HAP-1 (cell line): ENCODE measurements at places on chromosomes 1 and 21.

DNA sequence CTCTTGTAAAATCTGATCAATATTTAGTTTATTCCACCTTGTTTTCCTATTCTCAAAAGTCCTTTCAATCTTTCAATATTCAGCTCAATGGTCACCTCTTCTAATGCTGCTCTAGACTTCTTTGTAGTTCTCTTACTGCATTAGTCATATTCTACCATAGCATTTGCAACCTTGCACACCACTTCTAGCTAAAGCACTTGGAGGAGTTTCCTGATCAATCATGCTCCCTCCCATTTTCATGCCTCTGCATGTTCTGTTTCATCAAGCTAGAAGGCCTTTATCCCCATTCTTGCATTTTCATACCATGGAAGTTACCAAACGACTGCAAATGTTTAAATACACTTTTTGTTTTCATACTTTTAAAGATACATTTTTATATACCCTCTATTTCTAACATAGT is 72.1 kb downstream of the SLC5A9 start:
- DNase-seq = no peak

DNA sequence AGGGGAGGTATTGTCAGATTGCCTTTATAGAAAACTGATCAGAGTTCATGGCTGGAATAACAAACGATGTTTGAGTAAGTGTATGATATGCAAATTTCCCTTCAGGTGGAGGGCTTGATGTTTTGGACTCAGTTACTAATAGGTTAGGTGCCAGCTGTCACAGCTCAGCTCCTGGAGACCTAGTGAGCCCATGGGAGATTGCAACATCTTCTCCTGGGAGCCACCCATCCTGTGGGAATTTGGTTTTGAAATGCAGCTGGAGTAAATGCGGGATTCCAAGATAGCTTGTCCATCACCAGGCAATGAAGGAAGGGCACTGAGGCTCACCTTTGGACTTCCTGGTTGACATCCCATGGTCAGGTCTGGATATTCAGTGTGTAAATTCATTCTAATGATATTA is 211.4 kb upstream of the NRIP1 start:
- no peak for DNase-seq

DNA sequence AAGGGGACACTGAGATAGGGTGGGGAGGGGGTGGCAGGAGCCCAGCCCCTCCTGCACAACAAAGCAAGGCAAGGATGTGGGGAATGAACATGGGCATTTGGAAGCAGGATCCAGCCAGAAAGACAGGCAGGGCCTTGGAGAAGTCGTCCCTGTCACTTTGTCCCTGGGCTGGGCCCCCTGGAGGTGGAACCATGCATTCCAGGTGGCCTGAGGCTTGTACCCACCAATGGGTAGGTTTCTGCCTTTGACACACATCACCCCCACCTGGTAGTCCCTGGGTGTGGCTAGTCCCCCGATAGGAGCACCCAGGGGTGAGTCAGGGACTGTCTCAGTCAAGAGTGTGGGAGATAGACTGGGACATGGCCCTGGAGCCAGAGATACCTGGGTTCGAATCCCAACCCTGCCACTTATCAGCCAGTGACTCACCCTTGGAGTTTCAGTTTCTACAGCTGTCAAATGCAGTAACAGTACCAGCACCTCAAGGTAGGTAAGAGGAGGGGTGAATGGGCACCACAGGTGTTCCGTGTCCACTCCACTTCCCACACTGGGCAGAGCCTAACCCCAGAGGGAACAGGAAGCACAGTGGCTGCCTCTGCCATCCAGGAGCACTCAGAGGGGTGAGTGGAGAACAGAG is 10.0 kb downstream of the PLA2G2D start:
- DNase-seq = no peak

DNA sequence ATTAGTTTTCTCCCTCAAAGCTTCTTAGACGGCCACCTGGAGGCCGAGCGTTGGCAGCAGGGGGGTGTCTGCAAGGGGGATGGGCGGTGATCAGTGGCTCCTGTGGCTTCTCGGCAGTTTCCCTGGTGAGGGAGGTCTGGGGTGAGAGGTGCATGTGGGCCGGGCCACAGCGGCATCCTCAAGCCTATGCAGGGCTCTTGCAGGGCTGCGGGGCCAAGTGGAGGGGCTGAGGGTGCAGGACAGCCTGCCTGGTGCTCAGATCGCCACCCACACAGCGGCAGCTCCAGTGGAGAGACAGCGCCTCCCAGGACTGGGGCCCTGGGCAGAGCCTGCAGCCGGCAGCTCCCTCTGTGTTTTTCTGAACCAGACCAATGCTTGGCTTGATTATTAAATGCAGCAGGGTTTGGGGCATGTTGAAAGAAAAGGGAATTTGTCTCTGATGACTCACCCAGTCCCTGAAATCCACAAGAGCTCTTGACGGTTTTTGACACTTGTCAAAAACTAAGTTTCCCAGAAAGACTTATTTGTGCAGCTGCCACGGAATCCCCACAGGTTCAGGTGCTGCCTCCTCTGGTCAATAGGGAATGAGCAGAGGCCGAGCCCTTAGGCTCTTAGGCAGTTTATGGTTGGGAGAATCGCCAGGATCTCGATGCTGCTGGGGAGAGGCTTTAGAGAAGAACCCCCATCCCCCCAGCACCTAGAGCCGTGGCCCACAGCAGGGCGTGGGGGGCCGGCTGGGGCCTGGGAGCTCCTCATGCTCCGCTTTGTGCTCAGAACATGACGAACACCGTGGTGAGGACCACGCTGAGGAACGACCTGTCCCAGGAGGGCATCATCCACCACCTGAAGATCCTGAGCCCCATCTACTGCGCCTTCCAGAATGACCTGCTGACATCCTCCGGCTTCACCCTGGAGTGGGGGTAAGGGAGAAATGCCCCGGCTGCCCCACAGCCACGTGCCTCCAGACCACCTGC is 54.7 kb downstream of the UMODL1 start:
- no peak for DNase-seq

GRCh38 chr1:243270097-243270864 is 14.4 kb downstream of the SDCCAG8 start:
- no peak for DNase-seq

DNA sequence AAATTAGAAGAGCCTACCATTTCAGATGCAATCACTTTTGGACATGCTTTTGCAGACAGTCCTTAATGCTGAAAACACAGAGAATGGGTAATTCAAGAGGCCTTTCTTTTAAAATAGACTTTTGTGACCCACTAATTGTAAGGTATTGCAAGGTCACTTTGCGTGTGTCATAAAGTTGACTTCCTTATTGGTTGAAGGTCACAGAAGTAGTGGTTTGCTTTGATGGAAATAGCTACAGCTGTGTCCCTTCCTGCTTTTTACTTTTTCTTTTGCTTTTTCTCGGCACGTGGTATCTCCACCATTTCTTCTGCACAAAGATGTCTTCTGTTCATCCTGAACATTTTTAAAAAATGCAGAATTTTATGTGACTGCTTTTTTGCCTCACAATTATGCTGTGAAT is 146.8 kb downstream of the DYRK1A start:
- DNase-seq = no peak

- no peak for DNase-seq
These were observed 23.3 kb downstream of the ACOT11 start for GRCh38 chr1:54571326-54571725.

- no peak for DNase-seq
These were observed 402.1 kb downstream of the SETD4 start for GRCh38 chr21:35658242-35658641.

GRCh38 chr1:235051521-235051920 is 77.1 kb downstream of the TOMM20 start:
- DNase-seq = no peak

DNA sequence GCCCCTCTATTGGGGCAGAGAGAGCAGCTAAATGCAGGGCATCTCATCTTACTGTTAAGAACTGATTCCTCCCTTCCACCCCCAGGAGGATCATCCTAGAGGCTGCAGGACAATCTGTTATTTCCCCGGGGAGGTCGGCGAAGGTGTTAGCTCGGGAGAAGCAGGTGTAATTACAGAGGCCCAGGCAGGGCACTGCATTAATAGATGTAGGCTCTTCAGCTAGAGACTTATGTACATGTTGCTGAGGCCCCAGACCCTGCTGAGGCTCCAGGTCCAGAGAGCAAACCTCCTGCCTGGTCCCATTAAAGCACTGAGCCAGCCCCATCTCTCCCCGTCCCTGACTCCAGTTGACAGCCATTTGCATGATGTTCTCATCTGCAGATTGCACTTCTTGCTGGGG is 320.3 kb upstream of the VAMP3 start:
- no peak for DNase-seq

DNA sequence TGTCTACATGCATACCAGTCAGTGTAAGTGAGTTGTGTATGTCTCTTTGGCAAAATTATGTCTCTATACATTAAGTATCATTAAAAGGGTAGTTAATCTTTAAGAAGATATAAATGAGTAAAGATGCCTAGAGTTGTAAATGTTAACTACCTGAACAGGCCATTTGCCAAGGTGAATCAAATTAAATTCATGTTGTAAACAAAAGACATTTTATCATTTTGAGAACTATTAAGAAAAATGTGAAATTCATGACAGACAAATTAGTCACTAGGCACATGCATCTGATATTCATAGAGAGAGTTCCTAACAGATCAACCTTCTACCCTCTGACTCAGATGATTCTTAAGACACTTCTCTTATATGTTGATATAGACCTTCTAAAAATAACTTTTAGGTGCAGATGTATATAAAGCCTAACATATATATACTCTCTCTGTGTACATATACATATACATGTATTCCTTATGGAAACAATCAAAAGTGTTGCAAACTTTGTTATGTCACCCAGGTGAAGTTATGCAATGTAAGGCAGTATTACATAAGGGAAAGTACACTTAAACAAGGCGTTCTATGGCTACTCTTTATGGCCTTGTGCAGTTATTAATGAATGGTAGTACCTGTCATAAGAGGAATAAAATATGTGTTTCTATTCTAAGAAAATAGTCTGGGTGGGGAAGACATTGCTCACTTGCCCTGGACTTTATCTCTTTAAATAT is at the start of gene TMPRSS15:
TMPRSS15 (minus strand) TSS at position 51 of the 716 bp plus-strand sequence. CDS start 163 bp downstream, outside the sequence.
- DNase-seq = no peak

GRCh38 chr1:232610192-232610901 is 19.6 kb downstream of the SIPA1L2 start:
- DNase-seq = no peak

DNA sequence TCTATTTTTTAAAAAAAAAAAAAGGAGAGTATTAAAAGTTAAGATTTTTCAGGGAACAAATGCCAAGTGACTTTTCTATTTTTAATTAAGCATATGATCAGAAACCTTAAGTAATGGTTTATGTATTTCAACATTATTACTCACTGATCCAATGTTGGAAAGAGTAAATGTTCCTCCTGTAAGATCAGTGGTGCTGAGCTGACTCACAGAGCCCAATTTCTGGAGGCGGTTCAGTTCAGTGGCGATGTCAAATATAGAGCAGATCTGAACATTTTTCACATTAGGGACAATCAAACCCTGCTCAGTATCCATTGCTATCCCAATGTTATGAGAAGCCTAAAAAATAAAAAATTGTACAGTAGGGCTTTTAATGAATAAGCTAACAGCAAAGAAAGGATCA is 28.2 kb upstream of the LRRC39 start:
- no peak for DNase-seq
